Foreskin keratinocyte (primary cell): ENCODE measurements at places on chromosomes 6 and 20. TPM values are rescaled to one million over a fixed set of nuclear protein-coding genes. Genes with fewer than 3 reads are reported as not detected.
A peak's percentile ranks its signal among the peaks of the same experiment; 100 is the strongest.

BTNL2 gene
- total RNA-seq = not detected in 2 replicates

CDH26 gene
- 1.1 and 1.2 TPM in 2 replicates for total RNA-seq

SLC17A9 gene
- 0.25 and 0.34 TPM in 2 replicates for total RNA-seq

SCRT2 gene
- total RNA-seq = not detected in 2 replicates

ADGB gene
- total RNA-seq = not detected in 2 replicates

TFAP2B gene
- 0.14 and 0.92 TPM in 2 replicates for total RNA-seq

SIRPG gene
- total RNA-seq = not detected in 2 replicates

HAO1 gene
- total RNA-seq = not detected in 2 replicates

WFDC2 gene
- total RNA-seq = 0.42 TPM in 1 of 2 replicates, not detected in the other

FAM184A gene
- 0.14 and 0.17 TPM in 2 replicates for total RNA-seq

ITCH gene
- 79.9 and 85.9 TPM in 2 replicates for total RNA-seq

KIF25 gene
- not detected in 2 replicates for total RNA-seq

C20orf144 gene
- 0.07 TPM in 1 of 2 replicates, not detected in the other for total RNA-seq

GRCh38 chr6:146310628-146311027 lies 233.0 kb upstream of the RAB32 start:
- DNase-seq = no peak

DNA sequence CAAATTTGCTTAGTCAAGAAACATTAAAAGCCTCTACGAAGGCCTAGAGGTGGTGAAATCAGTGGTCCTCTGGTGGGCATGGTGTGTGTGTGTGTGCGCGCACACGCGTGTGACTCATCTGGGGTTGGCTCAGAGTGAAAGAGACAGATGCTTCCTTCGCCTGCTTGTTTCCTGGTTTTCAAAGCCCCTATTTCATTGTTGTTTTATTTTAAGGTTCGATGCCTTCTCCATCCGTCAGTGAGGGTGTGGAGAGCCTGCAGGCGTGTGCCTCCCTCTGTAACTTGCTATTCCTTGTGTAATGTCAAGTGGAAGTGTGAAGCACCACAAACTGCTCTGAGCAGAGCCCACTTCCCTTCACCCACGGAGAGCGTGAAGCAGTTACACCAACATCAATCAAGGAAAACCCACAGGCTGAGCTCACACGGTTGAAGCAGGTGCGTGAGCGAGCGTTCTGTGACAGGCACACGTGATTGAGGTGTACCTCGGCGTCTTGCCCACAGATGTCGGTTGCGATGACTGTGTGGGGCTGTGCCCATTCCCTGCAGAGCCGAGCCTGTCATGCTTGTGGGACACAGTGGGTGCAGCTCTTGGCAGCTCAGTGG lies 233.9 kb downstream of the PRL start:
- no peak for DNase-seq

GRCh38 chr20:22529150-22530019 lies 55.0 kb downstream of the FOXA2 start:
- DNase-seq = no peak

DNA sequence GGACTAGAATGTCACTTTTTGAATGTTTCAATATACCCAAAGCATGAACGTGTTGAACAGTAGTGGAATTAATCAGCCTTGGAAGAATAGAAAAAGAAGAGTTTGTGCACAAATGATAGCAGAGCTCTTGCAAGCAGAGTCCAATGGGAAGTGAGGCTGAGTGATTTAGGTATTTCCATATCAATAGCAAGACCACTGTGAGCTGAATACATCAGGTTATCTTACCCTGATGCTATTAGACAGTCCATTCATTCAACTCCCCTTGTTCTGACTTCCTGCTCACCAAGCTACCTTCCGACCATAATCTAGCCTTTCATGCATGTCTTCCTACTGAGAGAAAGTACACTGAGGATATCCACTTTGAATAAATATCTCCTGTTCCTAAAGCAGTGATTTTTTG lies 349.2 kb upstream of the RNF217 start:
- DNase-seq = no peak

DNA sequence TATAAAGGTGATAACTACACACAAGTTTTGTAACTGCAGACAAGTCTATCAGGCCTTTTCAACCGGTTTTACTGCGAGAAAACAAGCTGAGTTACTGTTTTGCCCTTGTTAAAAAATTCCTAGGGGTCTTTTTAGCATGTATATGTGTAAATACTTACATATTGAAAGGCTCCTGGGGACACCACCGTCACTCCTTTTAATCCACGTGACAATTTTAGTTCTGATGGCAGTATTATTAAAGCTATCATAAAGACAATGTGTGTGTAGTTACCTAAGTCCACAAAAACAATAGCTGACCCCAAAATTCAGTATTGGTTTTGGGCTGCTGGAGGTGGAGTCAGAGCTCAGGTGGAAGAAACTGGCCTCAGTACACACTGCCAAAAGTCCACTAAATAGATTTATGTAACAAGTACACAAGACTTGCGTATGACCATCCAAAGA lies 41.3 kb upstream of the HFE start:
- DNase-seq = peak; percentile 57

DNA sequence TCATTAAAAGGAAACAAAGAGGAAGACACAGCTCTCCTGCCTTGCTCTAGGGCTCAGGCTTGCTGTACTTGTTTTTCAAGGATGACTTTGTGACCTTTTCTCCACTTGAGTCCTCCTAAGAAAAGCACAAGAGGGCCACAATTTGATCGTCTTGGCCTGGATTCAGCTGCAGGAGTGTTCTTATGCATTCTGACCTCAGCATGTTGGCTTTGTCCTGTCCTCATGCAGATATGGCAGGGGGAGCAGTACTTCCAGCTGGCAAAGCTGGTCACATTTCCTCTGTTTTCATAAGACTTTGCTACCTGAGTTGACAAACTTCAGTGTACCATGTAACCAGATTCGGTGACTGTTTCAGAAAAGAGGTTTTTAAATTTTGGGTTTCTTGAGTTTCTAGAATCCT lies 30.8 kb downstream of the KDM1B start:
- DNase-seq = no peak

GRCh38 chr20:13158369-13158768 lies 62.7 kb upstream of the ISM1 start:
- no peak for DNase-seq

- no peak for DNase-seq
Measured at GRCh38 chr20:50918403-50918802, 12.8 kb downstream of the ADNP start.

- DNase-seq = no peak
Measured at GRCh38 chr20:50054626-50055511, 58.1 kb downstream of the UBE2V1 start.

- DNase-seq = no peak
Measured at GRCh38 chr20:31821427-31821826, 2.3 kb downstream of the MYLK2 start.

DNA sequence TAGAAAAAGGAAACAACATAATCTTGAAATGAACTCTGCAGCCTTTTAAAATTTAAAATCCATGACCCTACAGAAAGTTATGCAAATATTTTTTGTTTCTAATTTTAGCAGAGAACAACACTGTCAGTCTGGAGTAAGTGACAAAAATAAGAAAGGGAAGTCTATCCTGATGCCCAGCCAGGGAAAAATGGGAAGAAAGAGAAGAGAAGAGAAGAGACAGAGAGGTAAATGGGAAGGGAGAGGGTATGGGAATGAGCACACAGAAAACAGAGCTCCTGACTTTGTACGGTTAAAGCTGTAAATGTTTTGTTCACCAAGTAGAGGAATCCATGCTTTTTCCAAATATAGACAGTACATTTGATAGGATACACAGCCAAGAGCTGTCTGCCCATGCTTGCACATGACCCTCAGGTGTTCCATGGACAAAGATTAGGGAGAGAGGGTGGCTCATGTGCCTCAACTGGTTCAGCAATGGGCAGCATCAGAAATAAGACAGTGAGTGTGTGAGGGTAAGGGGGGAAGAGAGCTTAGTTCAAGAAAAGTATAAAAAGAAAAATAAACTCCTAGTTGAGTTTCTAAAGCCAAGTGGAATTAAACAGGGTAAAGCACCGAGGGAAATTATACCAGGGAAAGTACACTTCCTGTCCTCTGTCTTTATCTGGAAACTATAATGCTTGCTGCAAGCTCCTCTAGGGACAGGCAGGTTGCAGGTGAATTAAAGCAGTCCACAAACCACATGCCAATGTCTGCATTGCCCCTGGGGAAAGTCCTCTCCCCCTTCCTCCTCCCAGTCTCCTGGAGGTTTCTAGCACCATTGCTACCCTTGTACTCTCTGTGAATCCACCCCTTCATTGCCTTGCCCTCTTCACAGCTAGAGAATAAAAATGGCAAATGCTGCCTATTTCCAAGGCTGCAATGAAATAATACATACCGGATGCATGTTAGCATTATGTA lies 30.0 kb downstream of the MAP3K5 start:
- DNase-seq = no peak

GRCh38 chr6:161138543-161139303 lies 135.1 kb downstream of the AGPAT4 start:
- DNase-seq = no peak

GRCh38 chr20:32828029-32828680 lies 8.4 kb downstream of the MAPRE1 start:
- no peak for DNase-seq

GRCh38 chr20:17570347-17571152 lies 675 bp downstream of the DSTN start:
- no peak for DNase-seq

DNA sequence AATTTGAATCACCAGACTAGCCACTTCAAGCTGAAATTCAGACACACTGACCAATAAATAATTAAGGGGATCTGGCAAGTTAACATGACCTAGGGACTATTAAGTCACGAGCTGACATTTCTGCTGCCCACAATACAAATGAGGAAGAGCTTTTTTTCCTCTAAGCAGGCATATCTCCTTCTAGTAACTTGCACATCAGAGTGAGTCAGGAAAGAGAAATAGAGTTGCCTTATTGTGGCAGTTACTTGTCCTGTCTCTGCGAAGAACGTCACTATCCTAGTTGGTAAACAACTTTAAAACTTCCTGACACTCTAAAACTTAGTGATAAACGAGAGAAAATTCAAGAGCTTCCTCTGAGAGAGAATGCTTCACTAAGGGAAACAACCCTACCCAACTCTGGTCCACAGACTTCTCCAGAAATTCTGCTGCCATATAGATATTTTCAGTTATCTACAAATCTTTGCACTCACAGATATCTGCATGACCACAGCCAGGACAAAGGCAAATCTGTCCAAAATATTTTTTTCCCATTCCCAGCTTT lies 4.2 kb downstream of the PLA2G7 start:
- DNase-seq = no peak

GRCh38 chr6:122020588-122021264 lies 378.7 kb upstream of the HSF2 start:
- no peak for DNase-seq

DNA sequence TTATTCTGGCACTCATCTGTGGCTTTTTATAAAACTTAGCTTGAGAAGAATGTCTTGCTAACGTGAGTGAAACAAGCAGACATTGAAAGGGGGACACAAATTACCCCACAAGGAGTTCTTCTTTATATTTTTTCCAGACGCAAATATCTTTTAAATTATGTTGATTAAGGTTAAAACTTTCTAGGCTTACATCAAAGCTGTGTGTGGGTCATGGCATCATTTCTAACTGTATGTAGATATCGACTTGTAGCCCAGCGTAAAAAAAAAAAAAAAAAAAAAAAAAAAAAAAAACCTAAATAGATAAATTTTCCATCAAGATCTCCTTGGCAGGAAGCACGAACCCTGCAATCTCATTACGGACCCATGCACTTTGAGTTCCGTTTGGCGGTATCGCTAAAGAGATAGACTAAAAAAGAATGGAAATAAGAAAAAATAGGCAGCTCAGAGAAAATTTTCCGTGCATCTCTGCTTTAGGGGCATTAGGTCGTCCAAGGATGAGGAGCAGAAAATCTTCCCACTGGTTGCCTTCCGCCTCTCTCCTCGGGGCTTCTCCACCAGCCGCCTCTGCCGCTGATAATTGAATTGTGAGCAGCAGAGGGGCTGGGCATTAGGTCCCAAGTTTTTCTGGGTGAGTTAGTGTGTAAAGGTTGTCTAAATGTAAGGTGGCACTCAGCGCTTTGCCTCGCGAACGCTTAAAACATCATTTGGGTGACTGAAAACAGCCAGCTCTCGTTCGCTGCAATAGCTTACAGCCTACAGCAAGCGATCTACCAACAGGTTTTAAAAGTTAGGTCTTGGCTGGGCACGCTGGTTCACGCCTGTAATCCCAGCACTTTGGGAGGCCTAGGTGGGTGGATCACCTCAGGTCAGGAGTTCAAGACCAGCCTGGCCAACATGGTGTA lies 194.0 kb downstream of the TRIM27 start:
- DNase-seq = no peak

- DNase-seq = no peak
Measured at GRCh38 chr20:59515013-59515905, 89.1 kb upstream of the PHACTR3 start.

DNA sequence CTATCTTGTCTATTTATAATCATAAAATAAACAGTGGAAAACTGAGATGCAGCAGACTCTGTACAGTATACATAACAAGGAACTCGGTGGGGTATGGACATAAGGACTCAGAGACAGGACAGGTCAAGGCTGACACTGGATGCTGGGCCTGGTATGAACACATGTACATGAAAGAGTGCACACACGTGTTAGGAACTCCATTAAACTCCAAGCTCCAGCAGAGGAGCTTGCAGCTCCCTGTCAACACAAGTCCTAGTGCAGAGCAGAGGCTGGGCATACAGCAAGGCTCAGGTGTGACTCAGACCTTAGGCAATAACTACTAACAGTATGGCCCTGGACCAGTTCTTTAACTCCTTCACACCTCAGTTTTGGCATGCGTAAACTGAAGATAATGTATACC lies 17.1 kb downstream of the NAPB start:
- peak; percentile 76 for DNase-seq

DNA sequence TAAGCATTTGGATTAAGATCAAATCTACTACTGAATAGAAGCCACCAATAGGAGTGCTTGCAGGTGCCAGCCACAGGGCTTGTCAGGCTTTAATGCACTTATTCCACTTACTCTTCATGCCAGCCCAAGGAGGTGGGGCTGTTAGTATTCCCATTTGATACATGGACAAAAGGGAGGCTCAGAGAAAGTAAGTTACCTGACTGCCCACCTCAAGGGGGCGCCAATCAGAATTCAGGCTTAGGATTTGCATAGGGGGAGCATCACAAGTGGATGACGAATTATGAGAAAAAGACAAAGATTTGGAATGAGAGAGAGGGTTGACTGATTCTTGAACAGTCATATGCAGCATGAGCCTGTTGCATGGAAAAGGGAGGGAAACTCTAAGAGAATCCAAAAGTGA lies 188.4 kb upstream of the TSHZ2 start:
- no peak for DNase-seq

DNA sequence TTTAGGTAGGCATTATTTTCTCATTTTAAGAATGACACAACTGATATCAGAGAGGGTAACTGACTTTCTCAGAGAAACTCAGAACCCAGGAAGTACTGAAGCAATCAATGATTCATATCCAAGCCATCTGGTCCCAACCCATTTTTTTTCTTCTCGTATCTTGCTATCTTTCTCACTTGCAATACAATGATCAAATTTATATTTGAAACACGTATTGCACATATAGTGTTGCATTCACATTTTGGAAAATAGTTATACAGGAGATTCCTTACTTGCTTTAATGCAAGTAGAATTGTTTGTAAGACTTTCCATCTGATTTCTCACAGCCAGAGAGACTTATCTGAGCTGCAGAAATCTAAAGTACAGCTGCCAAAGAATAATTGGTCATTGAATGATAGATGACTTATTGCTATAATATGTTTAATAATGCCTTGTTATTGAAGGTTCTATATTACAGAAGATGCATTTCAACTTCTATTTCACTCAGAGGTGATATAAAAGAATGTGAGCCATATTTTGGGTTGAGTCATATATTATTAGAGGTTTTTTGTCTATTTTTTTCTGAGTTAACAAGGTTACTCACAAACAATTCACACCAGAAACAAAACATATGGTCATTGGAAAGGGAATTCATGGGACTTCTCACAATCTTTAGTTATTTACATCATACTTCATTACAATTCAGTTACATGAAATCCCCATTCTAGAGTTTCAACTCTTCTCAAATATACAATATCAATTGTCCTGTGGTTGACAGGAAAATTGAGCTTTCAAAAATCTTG lies 337.5 kb upstream of the CITED2 start:
- DNase-seq = peak; percentile 41
